ENCODE measurements at places on chromosomes 12 and 14. TPM values are rescaled to one million over a fixed set of nuclear protein-coding genes. Genes with fewer than 3 reads are reported as not detected.
A peak's percentile ranks its signal among the peaks of the same experiment; 100 is the strongest.

The FAM181A gene
- not detected for total RNA-seq

The GPR33 gene
- total RNA-seq: not detected

The TMEM253 gene
- total RNA-seq: not detected

The CBX5 gene
- total RNA-seq: 145 TPM

The NEUROD4 gene
- total RNA-seq: not detected

The PLEKHG7 gene
- not detected for total RNA-seq

The CISTR gene
- total RNA-seq: not detected

GRCh38 chr12:65858831-65859230 lies 34.5 kb downstream of the HMGA2 start:
- no peak for DNase-seq

GRCh38 chr12:103668520-103668919 lies 81.4 kb downstream of the STAB2 start:
- DNase-seq: no peak

DNA sequence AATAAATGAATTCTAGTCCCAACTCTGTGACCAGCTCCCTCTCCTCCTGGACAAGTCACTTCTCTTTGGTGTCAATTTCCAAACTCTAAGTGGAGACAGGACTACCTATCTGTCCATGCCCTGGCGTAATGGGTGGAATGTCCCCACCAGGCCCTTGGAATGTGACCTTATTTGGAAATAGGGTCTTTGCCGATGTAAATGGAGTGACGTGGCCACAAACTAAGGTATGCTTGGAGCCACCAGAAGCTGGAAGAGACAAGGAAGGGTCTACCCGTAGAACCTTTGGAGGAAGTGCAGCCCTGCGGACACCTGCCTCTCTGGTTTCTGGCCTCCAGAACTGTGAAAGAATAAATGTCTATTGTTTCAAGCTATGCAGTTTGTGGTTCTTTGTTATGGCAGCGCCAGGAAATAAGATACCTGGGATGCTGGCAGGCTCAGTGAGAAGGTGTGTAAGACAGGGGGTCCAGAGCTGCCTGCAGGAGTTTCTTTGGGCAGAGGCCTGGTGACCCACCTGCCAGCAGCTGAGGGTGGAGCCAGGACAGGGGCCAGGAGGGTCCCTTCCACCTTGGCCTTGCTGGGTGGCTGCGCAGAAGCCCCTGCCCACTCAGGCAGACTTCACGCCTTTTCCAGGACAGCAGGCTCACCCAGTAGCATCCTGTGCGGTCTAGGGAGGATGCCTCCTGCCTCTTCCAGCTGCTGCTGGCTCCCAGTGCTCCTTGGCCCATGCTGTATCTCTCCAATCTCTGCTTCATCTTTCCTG lies 45.8 kb downstream of the ARL6IP4 start:
- DNase-seq: no peak

- DNase-seq: no peak
Measured at GRCh38 chr14:64442300-64442988, 22.9 kb upstream of the AKAP5 start.

- peak; percentile 71 for DNase-seq
Measured at GRCh38 chr14:91303091-91303923, 58.8 kb upstream of the GPR68 start.

DNA sequence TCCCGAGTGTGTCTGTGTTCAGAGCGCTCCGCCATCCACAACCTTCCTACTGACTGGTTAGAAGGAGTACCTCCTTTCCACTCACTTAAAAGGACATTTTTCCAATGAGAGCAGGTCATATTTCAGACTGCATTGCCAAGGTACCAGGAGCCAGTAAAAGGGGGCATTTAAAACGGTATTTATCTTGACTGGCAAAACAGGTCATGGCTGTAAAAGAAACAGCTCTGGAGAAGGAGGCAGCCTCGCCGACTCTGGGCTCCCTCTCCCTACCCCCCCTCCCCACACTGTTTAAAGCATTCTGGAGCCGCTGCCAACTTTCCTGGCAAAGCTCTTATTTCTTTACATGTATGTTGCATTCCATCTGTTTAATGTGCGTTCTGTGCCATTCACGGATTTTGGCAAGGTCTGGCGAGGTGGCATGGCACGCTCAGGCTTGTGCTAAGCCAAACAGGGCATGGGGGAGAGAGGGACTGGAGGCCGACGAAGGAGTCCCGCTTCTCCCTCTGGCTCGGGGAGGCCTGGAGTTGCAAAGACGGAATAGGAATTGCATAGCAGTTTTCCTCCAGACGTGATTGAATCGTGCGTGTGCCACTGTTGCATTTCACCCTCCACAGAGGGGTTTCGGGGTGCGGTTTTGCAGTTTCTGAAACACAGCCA lies 41.2 kb upstream of the MED13L start:
- DNase-seq: no peak

GRCh38 chr12:54417712-54418440 lies 1.2 kb downstream of the ITGA5 start:
- DNase-seq: no peak

- no peak for DNase-seq
Measured at GRCh38 chr12:21677622-21678277, 20.1 kb upstream of the LDHB start.

All from activated CD8-positive, alpha-beta T cell treated with anti-CD3 and anti-CD28 coated beads, Interleukin-2, amount 10 ng/mL, durations not matched to agents 7 days and 5 days (primary cell).